ENCODE measurements at places on chromosomes 13 and 19. TPM values are rescaled to one million over a fixed set of nuclear protein-coding genes. Genes with fewer than 3 reads are reported as not detected.
A peak's percentile ranks its signal among the peaks of the same experiment; 100 is the strongest.

SPART gene
- total RNA-seq: 63.0 TPM

LRG1 gene
- 2.3 TPM for total RNA-seq

ZNF490 gene
- total RNA-seq: 8.1 TPM

TDRD12 gene
- 0.29 TPM for total RNA-seq

- no peak for DNase-seq
Observed at GRCh38 chr19:55490478-55491432, 2.5 kb downstream of the SSC5D start.

DNA sequence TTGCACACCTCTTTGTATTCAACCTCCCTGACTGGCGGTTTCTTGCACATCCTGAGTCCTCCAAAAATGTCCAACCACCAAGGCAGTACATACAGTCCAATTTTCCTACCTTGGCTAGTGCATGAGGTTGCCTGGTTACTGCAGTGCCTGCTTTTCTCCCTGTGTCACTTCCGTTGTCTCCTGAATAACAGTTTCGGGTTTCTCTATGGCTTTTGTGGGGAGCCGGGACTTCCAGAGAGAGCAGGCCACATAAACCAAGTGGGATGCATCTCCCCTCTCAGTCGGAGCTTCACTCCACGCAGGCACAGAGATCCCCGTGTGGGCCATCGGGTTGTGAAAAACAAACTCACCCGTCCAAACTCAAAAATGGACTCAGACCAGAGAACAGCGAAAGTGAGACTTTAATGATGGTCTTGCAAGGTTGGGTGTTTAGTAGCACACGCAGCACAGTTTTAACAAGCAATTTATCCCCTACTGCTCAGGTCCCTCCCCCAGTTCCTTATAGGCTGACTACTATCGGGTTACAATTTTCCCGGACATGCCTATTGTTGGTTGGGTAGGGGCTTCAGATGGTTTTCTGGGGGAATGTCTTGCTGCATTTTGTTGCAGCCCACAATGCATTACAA lies 173.1 kb downstream of the POU4F1 start:
- no peak for DNase-seq

DNA sequence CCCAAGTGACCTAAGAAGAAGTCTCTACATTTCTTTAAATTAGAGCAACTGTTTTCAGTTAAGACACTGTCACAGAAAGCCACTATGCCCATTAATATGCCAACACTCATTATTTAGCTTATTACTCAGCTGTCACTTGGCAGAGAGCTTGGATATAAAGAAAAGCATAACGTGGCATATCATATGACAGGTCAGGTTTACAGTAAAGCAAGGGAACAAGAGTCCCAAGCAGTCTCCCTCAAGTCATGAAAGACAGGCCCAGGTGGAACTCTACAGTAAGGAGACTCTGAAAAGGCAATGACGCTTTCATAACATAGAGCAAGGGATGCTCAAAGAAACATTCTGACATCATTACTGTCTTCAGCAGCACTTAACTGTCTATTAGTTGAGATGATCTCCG lies 6.3 kb downstream of the LHFPL6 start:
- DNase-seq: no peak

DNA sequence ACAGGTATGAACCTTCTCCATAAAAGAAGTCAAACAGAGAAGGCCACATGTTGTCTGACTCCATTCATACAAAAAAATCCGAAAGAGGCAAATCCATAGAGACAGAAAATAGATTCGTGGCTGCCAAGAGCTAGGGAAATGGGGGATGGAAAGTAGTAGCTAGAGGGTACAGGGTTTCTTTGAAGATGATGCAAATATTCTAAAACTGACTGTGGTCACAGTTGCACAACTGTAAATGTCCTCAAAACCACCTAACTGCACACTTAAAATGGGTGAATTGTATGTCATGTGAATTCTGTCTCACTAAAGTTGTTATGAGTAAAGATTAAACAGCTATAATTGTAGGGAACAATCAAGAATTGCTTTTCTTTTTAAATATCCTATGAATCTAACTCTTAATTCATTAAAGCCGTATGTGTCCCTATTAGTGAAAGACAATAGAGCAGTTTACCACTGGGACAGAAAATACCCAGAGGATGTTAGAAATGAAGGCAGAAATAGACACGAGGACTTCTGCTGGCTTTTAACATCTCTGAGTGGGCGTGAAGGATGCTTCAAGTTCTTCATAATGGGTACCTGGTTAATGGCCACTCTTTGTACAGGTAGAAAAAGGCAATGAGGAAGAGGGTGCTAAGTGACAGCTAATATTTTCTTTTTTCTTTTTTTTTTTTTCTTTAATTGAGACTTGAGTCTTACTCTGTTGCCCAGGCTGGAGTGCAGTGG lies 21.2 kb downstream of the INSR start:
- DNase-seq: no peak

GRCh38 chr19:23774106-23774505 lies 15.4 kb upstream of the ZNF681 start:
- DNase-seq: no peak

- no peak for DNase-seq
Observed at GRCh38 chr13:78659732-78660494, 958 bp upstream of the OBI1 start.

- DNase-seq: no peak
Observed at GRCh38 chr19:1106841-1107660, 3.3 kb downstream of the GPX4 start.

GRCh38 chr13:33543089-33543459 lies 257.5 kb upstream of the STARD13 start:
- no peak for DNase-seq

DNA sequence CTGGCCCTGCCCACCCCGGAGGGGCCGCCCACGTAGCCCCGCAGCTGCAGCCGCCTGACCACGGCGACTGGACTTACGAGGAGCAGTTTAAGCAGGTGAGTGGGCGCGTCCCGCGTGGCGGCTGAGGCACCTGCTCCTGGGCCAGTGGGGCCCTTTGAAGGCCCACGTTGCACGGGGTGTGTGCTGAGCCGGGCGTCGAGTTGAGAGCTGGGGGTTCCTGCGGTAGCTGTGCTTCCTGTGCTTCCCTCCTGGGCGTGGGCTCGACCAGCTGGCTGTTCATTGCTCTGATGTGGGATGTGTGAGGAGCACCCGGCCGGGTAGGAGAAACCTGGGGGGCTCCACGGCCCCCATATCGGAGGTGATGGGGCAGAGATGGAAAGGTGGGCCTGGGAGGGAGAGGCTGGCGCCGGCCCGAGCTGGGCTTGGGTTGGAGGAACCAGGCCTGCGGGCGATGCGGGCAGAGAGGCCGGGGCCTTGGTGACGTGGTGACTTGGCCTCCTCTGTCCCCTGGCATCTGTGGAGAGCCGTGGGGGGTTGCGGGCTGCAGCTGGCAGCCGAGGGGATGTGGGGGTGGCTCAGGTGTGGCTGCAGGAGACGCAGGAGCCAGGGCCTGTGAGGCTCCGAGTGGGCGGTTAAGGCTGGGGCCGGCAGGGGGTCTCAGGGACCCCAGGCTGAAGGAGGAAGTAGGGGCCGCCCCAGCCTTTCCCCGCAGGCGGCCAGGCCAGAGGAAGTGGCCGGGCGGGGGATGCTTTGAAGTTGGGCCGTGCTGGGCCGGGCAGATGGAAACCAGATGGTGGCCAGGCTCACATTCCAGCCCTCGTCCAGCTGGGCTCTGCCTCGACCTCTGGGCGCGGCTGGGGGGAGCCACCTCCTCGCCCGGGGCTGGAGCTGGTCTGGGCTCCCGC lies 7.1 kb downstream of the ARID3A start:
- no peak for DNase-seq

GRCh38 chr13:95155504-95155903 lies 145.7 kb downstream of the ABCC4 start:
- DNase-seq: no peak

GRCh38 chr13:30409886-30410704 lies 12.2 kb upstream of the UBE2L5 start:
- DNase-seq: no peak

- DNase-seq: no peak
Observed at GRCh38 chr13:63517371-63517770, 2101.7 kb upstream of the PCDH20 start.

DNA sequence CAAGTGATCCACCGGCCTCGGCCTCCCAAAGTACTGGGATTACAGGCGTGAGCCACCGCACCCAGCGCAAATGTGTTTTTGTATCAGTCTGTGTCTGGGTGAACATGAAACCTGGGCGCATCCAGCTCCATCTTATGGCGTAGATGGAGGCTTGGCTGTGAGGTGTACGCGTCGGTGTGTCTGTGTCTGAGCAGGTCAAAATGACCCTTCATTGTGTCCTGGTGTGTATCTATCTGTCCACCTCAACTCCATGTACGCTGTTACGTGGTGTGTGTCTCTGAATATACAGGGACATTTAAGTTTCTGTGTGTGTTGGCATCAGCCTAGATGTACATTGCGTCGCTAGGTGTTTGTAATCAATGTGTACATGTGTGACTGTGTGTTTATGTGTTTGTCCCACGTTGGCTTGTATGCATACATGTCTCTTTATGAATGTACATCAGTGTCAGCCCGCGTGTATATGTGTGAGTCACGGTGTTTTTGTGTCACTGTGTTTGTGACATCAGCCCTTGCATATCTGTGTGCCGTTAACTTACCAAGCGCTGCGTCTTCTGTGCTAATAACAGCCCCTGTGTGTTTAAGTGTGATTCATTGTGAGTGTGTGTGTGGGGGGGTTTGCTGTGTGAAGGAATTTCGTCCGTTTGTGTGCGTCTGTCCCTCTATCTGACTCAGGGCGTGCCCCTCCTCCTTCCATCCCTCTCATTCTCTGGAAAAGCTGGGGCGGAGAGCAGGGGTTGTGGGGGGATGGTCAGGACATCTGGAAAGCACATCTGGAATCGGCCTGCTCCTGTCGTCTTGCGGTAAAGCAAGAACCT lies 6.4 kb downstream of the AXL start:
- DNase-seq: peak; percentile 71

DNA sequence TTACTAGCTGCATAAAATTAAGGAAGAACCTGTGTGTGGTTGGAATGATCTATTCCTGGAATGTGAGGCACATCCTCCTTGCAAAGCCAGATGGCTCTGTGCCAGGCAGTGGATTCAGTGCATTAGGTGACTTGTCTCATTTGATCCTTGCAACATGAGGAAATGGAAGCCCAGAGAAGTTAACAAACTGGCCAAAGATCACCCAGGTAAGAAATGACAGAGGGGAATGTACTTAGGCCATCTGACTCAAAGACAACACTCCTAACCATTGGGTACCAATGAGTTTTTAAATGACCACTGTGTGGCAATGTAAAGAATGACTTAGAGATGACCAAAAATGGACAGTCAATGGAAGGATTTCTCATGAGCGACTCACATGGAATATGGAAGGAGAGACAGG lies 114.2 kb upstream of the RXFP2 start:
- DNase-seq: no peak

- no peak for DNase-seq
Observed at GRCh38 chr13:98765996-98766519, 13.6 kb upstream of the SLC15A1 start.

GRCh38 chr19:1754636-1755466 lies 1.5 kb downstream of the ONECUT3 start:
- DNase-seq: no peak

DNA sequence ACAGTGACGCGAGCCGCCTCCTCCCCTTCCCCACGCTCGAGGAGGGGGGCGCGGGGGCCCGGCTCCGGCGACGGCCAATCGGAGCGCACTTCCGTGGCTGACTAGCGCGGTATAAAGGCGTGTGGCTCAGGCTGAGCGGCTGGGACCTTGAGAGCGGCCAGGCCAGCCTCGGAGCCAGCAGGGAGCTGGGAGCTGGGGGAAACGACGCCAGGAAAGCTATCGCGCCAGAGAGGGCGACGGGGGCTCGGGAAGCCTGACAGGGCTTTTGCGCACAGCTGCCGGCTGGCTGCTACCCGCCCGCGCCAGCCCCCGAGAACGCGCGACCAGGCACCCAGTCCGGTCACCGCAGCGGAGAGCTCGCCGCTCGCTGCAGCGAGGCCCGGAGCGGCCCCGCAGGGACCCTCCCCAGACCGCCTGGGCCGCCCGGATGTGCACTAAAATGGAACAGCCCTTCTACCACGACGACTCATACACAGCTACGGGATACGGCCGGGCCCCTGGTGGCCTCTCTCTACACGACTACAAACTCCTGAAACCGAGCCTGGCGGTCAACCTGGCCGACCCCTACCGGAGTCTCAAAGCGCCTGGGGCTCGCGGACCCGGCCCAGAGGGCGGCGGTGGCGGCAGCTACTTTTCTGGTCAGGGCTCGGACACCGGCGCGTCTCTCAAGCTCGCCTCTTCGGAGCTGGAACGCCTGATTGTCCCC lies at the start of gene JUNB:
Gene JUNB (plus strand): TSS at position 142 of the 706 bp plus-strand sequence. CDS start 286 bp downstream, at position 428.
- no peak for DNase-seq

DNA sequence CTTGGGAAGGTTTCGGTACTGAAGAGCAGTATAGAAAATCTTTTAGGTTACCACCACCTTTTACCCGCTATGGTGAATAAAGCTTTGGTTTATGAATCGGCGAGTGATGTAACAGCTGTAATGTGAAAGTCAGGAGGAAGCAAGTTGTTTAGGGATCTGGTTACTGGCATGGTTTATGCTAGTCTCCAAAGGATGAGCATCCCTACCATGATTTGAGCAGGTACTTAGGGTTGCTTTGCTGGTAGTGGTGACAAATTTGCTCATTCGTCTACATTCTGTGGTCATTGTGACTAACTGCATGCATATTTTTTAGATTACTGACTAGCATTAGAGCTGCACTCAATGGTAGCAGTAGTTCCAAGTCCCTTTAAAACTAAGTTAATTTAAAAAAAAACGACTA lies 104.1 kb downstream of the FRY start:
- DNase-seq: no peak

- no peak for DNase-seq
Observed at GRCh38 chr19:17778968-17779929, 15.7 kb upstream of the B3GNT3 start.

GRCh38 chr13:92727118-92727517 lies 499.5 kb upstream of the GPC6 start:
- no peak for DNase-seq

DNA sequence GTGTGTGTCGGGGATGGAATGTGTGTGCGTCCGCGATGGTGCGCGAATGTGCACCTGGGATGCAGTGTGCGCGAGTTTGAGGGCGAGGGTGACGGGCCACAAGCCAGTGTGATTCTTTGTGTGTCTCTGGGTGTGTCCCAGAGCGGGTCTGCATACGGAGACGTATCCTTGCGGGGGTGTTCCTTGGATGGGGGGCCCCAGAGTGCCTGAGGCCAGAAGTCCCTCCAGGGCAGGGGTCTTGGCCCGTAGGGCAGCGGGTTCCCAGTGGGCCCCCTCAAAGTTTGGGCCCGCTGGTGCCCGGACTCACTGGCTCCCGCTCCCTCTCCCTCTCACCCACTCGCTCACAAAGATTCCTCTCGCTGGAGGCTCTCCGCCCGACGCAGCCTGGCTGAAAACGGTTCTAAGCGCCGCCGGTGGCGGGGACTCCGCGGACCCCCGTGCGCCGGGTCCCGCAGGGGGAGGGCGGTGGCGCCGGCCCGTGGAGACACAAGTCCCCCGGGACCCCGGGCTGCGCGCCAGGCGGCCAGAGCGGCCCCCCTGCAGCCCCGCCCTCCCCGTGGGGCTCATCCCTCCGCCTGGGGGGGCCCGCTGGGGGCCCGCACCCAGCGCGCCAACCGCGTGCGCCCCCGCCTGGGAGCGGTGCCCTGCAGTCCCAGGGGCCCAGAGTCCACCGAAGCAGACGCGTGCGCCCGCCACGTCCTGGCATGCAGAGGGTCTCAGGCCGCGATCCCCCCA lies 886 bp downstream of the CRLF1 start:
- no peak for DNase-seq

GRCh38 chr19:46030812-46031550 lies 8.1 kb upstream of the PGLYRP1 start:
- no peak for DNase-seq

- no peak for DNase-seq
Observed at GRCh38 chr13:68713394-68713793, 1394.2 kb upstream of the ATXN8OS start.
